SJSA1 (cell line): ENCODE measurements at places on chromosomes 5 and 9. TPM values are rescaled to one million over a fixed set of nuclear protein-coding genes. Genes with fewer than 3 reads are reported as not detected.
A peak's percentile ranks its signal among the peaks of the same experiment; 100 is the strongest.

The SPATA31E1 gene
- 0.26 TPM in 1 of 2 replicates, not detected in the other for total RNA-seq

DNA sequence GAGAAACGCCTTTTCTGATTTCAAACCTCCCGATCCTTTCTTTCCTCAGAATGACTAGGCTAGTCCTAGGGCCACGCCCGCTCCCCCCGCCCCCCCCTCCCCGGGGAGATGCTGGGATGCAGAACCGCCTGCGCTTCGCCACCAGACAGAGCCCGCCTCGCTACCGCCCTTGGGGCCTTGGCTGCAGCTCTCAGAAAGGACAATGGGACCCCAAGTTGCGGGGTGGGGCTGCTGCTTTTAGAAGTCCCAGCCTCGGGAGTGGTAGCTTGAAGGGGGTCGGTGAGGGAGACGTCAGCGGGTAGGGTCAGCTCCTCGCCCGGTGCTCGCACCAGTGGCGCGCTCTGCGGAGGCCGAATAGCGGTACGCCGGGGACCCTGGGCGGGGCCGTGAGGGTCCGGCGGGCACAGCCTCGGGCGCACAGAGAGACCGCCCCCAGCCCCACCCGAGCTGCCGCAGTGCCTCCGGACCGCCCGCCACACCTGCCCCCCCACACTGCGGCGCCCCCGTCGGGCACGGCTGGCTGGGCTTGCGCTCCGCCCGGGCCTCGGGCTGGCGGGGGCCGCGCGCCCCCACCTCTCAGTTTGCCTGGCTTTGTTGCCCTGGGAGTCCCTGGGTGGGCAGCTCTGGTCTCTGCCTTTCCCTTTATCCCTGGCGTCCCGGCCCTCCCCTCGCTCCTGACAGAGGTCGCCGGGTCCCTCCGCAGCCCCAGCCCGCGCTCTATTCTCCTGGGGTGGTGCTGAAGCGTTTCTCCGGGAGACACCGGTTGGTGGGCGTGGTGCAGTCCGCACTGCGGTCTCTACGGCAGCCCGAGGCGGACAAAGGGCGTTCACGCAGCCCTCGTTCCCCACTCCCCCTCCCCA lies 1.2 kb downstream of the MAP1B start:
- DNase-seq, result peak; percentile 87

DNA sequence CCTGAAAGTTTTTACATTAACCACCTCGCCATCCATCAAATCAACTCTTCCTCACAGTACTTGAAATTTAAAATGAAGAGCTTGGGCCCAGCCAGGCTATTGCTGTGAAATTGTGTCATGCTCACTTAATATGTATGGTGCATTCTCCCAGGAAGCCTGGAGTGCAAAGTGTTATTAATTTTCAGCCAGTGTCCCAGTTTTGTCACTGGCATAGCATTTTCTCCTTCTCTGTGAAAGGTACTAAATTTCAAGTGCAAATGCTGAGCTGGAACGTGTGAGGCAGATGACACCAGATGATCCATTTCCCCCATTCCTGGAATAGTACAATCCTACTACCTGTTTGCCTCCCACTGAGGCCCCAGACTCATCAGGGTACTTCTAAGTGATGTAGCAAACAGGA lies 397.6 kb upstream of the ACTBL2 start:
- no peak for DNase-seq

GRCh38 chr9:135486267-135487065 lies 6.9 kb downstream of the PPP1R26 start:
- no peak for DNase-seq

GRCh38 chr9:126159430-126160060 lies 167.1 kb upstream of the MVB12B start:
- DNase-seq, result no peak

- no peak for DNase-seq
Measured at GRCh38 chr9:134175808-134176598, 11.6 kb upstream of the RNU6ATAC start.

DNA sequence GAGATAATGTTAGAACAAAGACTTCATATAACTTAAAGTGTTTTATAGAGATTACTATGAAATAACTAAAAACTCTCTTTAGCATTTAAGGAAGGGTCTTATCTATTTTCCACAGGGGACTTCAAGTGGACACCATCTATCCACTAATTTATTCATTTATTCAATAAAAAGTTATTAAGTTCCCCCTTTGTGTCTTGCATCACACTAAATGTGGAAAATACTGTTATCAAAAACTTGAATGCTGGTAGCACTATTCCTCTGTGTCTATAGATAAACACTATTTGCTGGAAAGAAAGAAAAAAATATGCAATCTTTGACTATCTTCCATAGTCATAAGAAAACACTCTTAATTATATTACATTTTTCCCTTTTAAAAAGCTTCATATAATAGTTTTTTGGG lies 20.1 kb upstream of the ZNF622 start:
- no peak for DNase-seq

DNA sequence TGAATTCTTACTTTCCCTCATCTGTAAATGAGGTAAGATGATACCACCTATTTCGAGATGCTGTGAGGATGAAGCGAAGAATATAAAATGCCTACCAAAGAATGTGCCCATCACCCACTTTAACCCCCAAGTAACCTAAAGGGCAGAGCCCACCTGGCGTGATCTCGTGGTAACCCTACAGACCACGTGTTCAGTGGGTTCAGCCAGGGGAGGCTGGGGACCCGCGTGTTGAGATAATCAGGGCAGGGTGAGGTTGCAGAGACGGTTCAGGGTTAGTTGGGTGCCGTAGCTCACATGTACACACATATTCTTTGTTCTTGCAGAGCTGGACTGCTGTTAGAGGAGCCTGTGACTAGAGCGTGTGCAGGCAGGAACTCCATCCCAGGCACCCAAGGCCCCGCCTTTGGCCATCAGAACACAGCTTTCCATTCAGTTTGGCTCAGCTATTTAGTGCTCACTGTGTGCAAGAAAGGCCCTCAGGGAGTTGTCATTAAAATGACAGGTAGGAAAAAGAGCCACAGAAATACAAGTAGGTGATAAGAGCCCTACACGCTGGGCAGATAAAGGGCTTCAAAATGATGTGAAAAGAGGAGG lies 56.5 kb upstream of the HAND1 start:
- no peak for DNase-seq

GRCh38 chr9:90517103-90517502 lies 125.5 kb downstream of the DIRAS2 start:
- no peak for DNase-seq

DNA sequence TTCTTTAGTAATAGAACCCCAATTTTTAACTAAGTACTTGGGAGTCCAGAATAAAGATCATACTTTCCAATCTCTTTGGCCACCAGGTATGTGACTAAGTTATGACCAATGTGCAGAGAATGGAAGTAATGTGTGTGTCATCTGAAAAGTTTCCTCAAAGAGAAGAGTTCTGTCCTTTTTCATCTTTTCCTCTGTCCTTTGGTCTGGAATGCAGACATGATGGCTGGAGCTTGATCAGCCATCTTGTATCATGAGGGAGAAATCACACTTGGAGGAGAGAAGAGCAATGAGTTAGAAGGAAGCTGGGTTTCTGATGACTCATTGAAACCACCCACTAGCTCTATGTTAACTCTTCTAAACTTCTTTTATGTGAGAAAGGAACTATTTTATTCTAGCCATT lies 5.5 kb upstream of the CPEB4 start:
- peak; percentile 71 for DNase-seq

The PTGS1 gene
- 0.39 and 0.97 TPM in 2 replicates for total RNA-seq

The TMOD1 gene
- not detected in 2 replicates for total RNA-seq

GRCh38 chr5:54870271-54870670 lies 115.1 kb downstream of the ESM1 start:
- no peak for DNase-seq
